H1 (cell line): ENCODE measurements at places on chromosomes 16 and 17.

- H3K27ac ChIP-seq = no peak overlapping the region
- DNase-seq = no peak
Measured at GRCh38 chr16:73768786-73769203, 527.8 kb upstream of the PSMD7 start.

DNA sequence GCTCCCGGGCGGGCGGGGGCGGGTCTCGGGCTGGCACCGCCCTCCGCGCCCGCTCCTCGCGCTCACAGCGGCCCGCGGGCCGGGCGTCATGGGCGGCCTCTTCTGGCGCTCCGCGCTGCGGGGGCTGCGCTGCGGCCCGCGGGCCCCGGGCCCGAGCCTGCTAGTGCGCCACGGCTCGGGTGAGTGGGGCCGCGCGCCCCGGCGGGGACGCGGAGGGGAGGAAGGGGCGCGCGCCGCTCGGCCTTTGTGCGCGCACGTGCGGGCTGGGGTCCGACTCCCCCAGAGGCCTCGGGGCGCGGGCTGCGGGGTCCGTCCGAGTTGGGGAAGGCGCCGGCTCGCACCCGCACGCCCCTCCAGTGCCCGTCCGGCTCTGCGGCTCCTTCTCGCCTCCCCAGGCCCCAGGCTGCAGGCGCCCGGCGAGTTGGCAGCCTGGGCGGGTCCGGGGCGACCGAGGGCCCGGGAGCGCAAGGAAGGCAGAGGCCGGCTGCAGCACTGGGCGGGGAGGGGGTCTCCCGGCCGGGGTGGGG lies at the start of gene NME4:
TSS of gene NME4 (plus strand) at position 65 of the 527 bp plus-strand sequence. CDS start at position 89, 24 bp downstream.
- H3K36me3 ChIP-seq = peaks cover 18% of the 10 kb centered on the region
- peak within 1 kb of the TSS; percentile 52 for H3K4me3 ChIP-seq
- H3K27me3 ChIP-seq = no peaks in the 10 kb centered on the region
- H3K27ac ChIP-seq = peak within 1 kb of the TSS; percentile 90

DNA sequence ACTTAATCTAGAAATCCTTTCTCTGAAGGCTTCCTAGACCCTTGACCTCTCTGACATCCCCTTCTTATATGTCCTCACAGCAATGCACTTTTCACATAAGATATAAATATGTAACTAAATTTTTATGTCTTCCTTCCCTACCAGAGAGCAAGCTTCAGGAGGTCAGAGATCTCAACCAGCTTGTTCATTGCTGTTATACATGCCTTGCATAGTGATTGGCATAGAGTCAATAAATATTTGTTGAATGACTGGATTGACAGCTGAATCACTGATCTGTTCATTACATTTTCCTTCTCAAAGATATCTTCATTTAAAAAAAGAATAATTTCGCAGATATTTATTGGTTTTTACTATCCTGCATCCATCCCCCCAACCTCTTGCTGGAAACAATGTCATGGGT lies 29.5 kb downstream of the HYDIN start:
- no peaks in the 10 kb centered on the region for H3K27me3 ChIP-seq
- DNase-seq = no peak
- H3K27ac ChIP-seq = no peak overlapping the region
- H3K4me3 ChIP-seq = no peak overlapping the region
- H3K36me3 ChIP-seq = no peaks in the 10 kb centered on the region
- H3K4me1 ChIP-seq = no peaks in the 10 kb centered on the region

GRCh38 chr17:17902376-17902775 lies 65.6 kb upstream of the SREBF1 start:
- no peak overlapping the region for H3K4me3 ChIP-seq
- no peaks in the 10 kb centered on the region for H3K27me3 ChIP-seq
- no peaks in the 10 kb centered on the region for H3K36me3 ChIP-seq
- no peak for DNase-seq
- no peak overlapping the region for H3K27ac ChIP-seq

GRCh38 chr17:31538080-31538762 lies 146.7 kb downstream of the RAB11FIP4 start:
- H3K36me3 ChIP-seq = no peaks in the 10 kb centered on the region
- DNase-seq = no peak
- H3K27ac ChIP-seq = no peak overlapping the region
- peaks cover 3% of the 10 kb centered on the region; the same call in 1 of the 2 replicates for H3K4me1 ChIP-seq
- no peak overlapping the region for H3K4me3 ChIP-seq

DNA sequence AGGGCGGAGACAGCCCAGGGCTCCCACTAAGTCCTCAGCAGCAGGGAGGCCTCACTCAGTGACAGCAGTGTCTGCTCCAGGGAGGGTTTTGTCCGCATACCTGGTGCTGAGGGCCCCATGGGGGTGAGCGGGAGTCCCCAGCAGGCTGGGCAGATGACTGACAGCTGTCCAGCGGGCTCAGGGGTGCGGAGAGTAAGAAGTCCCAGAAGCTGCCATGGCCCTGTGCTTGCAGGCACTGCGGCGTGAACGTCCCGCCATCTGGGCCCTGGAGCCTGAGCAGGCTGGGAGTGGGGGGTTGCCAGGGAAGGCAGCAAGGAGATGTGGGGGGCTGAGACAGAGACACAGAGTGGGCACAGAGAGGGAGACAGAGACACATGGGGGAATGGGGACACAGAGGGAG lies 20.1 kb downstream of the CACNA1G start:
- no peak overlapping the region for H3K4me3 ChIP-seq
- no peaks in the 10 kb centered on the region for H3K4me1 ChIP-seq
- no peaks in the 10 kb centered on the region for H3K36me3 ChIP-seq
- no peak overlapping the region for H3K27ac ChIP-seq

GRCh38 chr16:87317750-87318644 lies 805 bp upstream of the C16orf95 start:
- peak overlapping the region; percentile 88 for H3K27ac ChIP-seq
- no peaks in the 10 kb centered on the region for H3K27me3 ChIP-seq
- DNase-seq = no peak
- no peaks in the 10 kb centered on the region for H3K4me1 ChIP-seq
- H3K36me3 ChIP-seq = no peaks in the 10 kb centered on the region

DNA sequence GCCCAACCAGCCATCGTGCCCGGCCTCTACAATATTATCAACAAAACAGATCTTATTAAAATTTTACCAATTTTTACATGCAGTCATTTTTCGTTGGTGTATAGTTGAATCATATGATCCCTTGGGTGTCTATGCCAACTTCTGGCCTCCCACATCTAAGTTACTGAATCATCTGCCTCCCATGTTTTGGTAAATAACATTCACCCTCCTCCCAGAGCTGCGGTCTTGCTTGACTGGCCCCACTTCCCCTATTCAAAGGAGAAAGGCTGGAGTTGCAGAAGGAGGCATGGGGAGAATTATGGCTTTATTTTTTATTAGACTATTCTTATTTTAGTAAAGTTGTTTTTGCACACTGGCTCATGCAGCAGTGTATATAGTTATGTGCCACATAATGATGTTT lies 18.5 kb upstream of the CCL23 start:
- no peak for DNase-seq
- no peak overlapping the region for H3K4me3 ChIP-seq
- H3K36me3 ChIP-seq = no peaks in the 10 kb centered on the region
- no peaks in the 10 kb centered on the region for H3K27me3 ChIP-seq
- H3K27ac ChIP-seq = no peak overlapping the region
- no peaks in the 10 kb centered on the region for H3K4me1 ChIP-seq

DNA sequence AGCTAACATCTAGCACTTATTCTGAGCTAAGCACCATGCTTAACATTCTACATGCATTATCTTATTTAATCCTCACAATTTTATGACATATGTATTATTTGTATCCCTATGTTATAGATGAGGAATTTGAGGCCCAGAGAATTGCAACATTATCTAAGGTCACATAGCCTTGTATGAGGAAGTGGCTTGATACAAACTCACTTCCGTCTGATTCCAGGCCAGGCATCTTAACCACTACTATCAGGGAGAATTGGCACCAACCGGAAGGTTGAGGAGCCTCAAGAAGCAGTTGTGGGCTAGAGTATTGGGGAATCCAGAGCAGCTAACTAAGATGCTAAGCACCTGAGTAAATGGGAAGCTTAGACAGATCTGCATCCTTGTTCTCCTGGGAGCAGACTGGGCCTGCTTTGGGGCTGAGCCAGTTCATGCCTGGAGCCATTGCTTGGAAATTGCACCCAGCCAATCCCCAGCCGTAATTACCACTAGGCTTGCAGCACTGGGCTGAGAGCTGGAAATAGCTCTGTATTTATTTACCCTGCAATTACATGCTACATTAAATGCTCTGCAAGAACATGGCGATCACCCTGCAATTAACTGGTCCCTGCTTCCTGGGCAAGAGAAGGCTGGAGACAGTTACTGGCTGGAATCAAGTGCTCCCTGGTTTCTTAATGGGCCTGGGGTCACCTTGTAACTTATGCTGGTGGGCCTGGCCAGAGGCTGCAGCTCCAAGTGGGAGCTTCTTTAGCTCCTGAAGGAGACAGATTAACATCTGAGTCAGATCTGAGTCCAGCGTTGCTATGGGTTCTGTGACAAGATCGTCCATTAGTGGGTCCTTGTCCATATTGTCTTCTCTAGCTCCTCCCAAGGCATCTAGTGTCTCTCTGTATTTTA lies 273.1 kb upstream of the CCL2 start:
- peaks cover 6% of the 10 kb centered on the region; the same call in 1 of the 2 replicates for H3K4me1 ChIP-seq
- no peak for DNase-seq
- H3K36me3 ChIP-seq = no peaks in the 10 kb centered on the region

- H3K27me3 ChIP-seq = no peaks in the 10 kb centered on the region; the same call in 1 of the 2 replicates
- H3K27ac ChIP-seq = no peak overlapping the region
- no peaks in the 10 kb centered on the region for H3K36me3 ChIP-seq
Measured at GRCh38 chr16:30046178-30046577, 15.1 kb upstream of the TLCD3B start.

DNA sequence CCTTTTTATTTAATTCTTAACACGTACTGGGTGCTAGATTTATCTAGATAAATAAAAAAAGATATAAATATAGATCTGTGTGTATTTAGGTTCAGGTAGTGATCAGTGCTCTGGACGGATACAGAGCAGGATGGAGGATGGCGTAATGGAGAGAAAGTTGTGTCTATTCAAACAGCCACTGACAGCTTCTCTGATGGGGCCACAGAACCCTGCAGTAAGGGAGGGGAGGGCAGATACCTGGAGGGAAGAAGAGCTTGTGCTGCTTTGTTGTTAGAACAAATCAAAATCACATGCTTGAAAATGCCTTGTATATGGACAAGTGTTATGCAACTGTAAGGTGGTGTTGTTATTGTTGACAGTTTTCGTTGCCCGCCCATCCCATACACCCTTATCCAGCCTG lies 170.2 kb downstream of the UTP18 start:
- H3K4me3 ChIP-seq = no peak overlapping the region
- no peaks in the 10 kb centered on the region for H3K36me3 ChIP-seq
- DNase-seq = no peak
- no peaks in the 10 kb centered on the region for H3K27me3 ChIP-seq

DNA sequence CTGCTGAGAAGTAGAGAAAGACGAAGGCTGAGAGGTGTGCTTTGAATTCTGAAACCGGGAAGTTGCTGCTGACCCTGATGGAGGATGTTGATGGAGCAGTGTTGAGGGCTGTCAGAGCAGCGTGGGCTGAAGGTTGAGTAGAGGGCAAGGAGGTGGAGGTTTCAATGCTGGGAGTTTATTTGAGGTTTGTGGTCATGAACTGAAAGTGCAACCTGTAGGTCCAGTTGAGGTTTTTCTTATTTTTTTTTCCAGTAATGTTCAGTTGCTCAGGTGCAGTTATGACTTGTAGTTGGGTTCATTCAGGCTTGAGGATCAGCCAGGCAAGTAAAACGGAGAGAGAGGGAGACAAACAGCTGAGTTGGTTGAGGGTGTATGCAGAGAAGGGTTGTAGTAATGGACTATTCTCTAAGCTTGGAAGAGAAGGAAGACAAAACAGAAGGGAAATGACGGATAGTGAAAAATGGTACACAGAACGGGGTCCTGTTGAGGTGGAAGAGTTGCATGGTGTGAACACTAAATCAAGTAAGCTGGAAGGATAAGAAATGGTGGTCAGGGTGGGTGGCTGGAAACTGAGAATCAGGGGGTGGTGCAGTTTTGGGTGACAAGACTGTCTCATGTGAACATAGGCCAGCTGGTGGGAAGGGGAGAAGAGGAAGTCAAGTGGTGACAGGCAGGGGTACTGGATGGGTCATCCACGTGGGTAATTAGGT lies 8.7 kb upstream of the UBE2G1 start:
- no peaks in the 10 kb centered on the region for H3K27me3 ChIP-seq
- H3K27ac ChIP-seq = no peak overlapping the region
- H3K4me3 ChIP-seq = no peak overlapping the region
- no peaks in the 10 kb centered on the region for H3K36me3 ChIP-seq
